Esophagus mucosa (tissue), 1 donor: ENCODE measurements at places on chromosomes 7 and 10. TPM values are rescaled to one million over a fixed set of nuclear protein-coding genes. Genes with fewer than 3 reads are reported as not detected.

TMEM184A gene
- total RNA-seq, result 86.6 TPM

- ATAC-seq, result no peak
These were observed 435.7 kb upstream of the PFKP start for GRCh38 chr10:2631557-2632205.

- ATAC-seq, result no peak
These were observed 1.3 kb upstream of the CUL1 start for GRCh38 chr7:148697256-148698006.

SEMA3A gene
- 0.56 TPM for total RNA-seq

ITPRID1 gene
- total RNA-seq, result 0.28 TPM

DNA sequence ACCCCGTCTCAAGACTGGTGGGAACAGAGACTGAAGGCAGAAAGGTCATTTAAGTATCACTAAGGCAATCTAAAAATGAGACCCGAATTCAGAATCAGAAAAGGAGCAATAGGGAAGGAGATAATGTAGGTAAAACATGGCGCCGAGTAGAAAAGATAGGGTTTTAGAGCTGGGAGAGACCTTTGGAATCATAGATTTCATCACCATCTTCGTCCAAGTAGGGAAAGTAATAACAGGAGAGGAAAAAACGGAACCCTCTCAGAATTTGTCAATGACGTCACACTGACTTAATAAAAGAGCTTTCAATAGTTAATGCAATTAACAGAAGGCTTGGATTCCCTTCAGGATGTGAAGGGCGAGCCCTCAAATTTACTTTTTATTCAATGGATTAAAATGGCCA is 1.0 kb upstream of the UBN2 start:
- ATAC-seq, result no peak

DNA sequence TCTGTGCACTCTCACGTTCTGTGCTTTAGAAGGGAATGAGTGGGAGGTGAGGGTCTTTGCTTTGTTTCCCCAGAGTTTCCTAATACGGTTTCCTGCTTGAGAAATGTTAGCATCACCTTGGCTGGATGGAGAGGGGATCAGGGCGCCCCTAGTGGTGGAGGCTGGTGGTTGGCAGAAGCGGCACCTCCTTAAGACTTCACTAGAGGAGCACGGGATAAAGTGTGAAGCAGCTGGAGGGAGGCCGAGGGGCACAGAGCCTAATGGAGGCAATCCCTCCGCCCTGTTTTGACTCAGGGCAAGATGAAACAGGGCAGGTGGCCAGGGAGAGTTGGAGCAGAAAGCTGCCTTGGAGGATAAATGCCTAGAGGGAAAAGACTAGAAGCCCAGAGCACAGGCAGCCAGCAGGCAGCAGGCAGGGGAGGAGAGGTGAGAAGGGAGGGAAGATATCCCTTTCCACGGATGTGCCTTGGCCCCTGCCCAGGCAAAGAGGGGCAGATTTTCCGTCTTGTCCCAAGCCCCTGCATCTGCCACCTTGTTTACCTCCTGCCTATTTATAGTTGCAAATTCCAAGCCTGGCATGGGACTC is 56.0 kb upstream of the BTRC start:
- ATAC-seq, result peak; percentile 66

ADAP1 gene
- 5.7 TPM for total RNA-seq

DNA sequence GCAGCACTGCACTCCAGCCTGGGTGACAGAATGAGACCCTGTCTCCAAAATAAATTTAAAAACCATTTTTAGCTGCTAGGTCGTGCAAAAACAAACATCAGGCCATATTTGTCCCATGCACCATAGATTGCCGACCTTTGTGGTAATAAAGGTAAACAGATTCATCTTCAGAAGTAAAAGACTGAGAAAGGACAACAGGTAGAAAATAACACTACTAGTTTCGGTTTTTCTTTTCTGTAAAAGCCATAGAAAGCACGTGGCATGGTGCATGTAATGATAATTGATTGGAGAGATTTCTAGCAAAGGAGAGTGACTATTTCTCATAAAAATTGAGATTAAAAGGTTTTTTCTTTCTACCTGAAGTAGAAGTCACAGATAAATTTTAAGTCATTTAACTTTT is 93.9 kb downstream of the DNAH11 start:
- ATAC-seq, result no peak

DNA sequence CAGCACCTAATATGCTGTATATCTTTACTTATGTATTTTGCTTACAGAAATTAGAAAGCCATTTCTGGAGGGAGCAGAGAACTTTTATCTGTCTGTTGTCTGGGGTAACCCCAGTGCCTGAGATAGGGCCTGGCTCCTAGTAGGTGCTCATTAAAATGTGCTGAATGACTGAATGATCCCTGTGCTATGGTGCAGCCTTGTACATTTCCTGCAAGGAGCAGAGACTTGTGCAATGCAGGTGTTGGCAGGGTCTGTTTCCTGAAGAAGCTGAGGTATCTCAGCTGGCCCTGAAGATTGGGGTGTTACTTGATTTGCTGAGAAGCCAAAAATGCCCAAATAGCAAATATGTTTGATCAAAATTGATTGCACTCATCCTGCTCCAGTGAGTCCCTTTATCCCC is 65.5 kb downstream of the RAMP3 start:
- no peak for ATAC-seq

- no peak for ATAC-seq
These were observed 219.6 kb downstream of the CACNB2 start for GRCh38 chr10:18359812-18360211.

DNA sequence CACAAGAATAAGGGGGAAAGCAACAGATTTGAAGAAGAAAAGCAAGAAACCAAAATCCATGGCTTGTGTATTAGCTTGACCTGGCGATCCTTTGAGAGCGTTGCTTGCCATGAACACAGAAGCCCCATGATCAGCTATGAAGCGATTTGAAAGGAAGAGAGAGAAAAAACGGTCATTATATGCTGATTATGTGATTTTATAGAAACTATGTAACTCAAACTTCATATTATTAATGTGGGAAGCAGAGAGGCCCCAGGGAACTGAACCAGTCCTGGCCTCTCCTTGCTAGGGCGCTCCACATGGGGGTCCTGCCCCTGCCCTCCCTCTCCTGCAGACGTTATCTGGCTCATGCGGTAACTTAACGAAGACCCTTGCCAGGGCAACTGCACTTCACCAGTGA is 306.1 kb upstream of the ADARB2 start:
- no peak for ATAC-seq

RAPGEF5 gene
- total RNA-seq, result 48.6 TPM

DNA sequence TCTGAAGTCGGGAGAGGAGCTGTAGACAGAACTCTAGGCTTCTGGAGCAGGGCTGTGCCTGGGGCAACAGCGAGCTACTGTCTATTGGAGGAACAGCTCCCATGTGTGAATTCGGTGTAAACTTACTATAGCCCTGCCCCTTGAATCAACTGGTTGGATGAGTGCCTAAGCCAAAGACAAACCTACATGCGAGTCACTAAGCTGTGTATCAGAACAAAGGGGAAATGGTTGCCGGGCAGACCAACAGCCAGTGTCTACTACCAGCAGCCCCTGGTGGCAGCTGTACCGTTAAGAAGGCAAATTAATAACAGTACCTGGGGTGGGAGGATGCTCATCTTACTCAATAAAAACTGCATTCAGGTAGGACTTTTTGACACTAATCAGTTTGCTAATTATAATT is 343.6 kb downstream of the ACTR3B start:
- no peak for ATAC-seq

DNA sequence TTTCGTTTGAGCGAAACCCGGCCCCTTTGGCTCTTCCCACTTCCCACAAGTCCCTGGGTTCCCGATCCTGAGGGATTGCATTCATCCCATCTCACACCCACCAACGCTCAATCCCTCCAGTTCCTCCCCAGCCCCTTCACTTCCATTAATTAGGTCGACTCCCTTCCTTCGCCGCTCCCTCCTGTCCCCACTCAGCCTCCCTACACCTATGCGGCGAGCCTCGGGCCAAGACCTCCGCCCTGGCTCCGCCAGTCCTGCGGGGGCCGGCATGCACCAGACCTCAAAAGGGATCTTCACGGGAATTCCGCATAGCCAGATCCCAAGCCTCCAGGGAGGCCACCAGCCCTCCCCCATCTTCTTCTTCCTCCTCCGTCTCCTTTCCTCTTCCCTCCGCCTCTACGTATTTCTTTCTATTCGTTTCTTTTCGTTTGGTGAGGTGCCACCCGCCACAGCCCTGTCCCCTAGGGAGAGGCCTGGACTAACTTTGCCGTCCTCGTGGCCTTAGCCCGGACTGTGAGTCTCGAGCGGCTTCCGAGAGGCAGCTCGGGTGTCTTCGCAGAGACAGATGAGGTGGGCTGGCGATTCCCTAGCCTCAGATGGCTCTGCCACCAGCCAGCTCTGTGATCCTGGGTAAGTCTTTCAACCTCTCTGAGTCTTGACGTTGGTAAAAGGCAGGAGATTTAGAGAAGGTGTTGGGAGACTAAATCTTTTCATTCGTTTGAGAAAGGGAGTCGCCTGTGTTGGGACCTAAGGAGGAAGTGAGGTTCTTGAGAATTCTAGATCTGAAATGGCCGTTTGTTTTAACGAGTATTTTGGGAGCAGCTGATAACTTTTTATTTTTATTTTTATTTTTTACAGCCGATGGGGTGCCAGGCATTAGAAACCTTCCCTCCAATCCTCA is 8.1 kb upstream of the LBX1 start:
- no peak for ATAC-seq

DNA sequence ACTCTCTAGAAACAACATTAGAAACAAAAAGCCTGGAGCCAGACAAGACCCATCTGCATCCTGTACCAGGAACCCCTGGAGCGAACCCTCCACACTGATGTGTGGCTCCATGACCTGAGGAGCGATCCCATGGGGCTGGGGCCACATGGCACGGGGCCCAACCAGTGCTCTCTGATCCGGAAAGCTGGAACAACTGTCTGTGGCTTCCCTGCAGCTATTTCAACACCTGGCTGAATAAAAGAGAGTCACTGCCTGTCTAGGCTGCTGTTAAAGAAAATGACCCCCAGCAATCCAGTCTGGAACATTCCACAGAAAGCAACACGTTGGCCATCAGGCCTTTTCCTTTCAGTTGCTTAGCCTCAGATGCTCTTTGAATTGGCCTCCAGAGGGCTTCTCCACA is 20.9 kb downstream of the UROS start:
- ATAC-seq, result no peak

DNA sequence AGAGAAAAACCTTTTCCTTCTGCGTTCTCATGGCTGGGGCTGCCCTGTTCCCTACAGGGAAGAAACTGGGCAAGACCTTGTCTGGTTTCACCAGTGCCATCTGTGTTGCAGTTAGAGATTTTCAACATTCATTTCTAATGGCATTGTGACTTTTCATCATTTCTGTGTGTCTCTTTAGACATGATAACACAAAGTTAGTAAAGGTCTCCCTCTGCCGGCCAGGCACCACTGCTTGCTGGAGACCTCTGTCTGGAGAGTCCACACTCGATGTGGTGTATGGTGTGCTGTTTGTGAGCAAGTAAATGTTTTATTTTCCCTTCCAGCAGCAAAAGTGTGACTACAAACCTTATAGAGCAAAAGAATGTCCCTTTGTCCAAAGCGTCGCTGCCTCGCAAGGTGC is 213.5 kb downstream of the PAXIP1 start:
- no peak for ATAC-seq

GRCh38 chr10:111107023-111107422 is 30.2 kb downstream of the ADRA2A start:
- ATAC-seq, result no peak

DNA sequence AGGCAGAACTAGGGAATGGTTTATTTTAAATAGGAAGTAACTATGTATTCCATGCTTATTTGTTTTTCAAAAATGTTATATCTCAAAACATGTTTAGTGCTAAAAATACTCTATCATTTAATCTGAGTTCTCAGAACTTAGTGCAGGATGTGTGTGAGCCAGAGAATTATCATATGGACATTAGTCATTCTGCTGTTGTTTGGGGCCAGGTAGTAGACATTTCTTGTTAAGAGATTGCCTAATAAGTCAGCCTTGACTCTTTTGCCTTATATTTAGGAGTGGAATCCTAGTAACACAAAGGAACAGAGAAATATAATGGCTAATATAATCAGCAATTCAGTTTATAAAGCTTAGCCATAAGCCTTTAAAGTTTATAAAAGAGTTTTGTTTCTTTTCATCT is 149.8 kb downstream of the CCSER2 start:
- no peak for ATAC-seq

DNA sequence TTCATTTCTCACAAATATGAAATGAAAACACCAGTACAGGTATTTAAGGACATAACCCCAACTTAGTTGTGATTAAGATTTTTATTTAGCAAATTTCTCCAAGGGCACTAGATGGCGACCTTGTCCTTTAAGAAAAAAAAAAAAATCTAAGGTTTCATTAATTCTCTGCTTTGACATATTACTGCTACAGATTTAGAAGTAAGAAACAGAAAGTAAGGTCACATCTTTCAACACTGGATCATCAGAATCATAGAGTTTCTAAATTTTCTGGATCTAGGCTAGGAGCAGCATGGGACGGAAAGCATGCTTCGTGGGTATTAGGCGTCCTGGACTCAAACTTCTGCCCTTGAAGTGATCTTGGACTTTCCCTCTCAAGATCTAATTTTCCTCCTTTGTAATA is 85.5 kb upstream of the PRKG1 start:
- no peak for ATAC-seq

GRCh38 chr7:51279391-51280023 is 37.1 kb downstream of the COBL start:
- no peak for ATAC-seq

UFSP1 gene
- 2.1 TPM for total RNA-seq

PCGF6 gene
- total RNA-seq, result 4.5 TPM

DNA sequence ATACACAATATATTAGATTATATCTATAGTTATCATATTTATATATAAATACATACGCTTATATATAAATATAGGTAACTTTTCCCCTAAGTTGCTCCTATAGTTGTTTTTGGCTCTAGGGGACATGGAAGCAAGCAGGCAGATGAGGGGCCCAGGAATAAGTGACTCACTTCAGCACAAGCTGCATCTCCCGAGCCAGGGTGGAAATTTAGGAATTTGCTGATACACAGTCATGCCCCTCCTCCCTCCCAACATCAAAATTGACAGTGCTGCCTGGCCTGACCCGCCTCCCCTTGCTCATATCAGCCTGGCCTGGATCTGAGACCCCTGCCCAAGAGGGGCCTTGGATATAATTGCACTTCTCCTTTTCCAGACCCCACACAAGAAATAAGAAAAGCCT is 33.8 kb downstream of the MKI67 start:
- ATAC-seq, result no peak

GRCh38 chr10:109893386-109893785 is 29.9 kb downstream of the XPNPEP1 start:
- no peak for ATAC-seq

DNA sequence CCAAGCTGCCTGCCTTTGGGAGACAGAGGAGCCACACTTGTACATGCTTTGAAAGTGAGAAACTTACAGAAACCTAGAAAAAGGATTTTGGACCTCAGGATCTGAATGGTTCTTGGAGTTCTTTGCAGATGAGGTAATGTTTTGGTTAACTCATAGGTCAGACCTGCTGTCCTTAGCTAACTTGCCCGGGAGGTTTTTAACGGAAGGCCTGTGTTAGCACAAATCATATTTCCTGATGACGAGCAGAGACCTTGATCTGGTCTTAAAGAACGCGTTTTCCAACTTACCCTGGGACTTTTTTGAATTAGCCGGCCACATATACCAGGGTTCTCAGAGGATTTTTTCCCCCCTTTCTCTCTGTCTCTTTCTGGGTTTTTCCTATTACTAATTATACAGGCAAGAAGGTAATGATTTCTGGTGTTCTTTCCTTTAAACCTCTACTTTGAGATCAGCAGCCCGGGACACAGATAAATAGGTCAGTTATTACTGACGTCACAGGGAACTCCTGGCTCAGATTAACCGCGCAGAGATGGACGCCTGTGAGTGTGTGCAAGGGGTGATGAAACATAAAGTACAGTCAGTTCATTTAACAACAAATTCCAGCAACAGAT is 101.7 kb upstream of the KLF6 start:
- peak; percentile 77 for ATAC-seq

GRCh38 chr10:90018819-90019218 is 317.4 kb downstream of the KIF20B start:
- no peak for ATAC-seq

AQP1 gene
- total RNA-seq, result 42.3 TPM
